Karpas-422 (cell line): ENCODE measurements at places on chromosomes 3 and 15. TPM values are rescaled to one million over a fixed set of nuclear protein-coding genes. Genes with fewer than 3 reads are reported as not detected.

DNA sequence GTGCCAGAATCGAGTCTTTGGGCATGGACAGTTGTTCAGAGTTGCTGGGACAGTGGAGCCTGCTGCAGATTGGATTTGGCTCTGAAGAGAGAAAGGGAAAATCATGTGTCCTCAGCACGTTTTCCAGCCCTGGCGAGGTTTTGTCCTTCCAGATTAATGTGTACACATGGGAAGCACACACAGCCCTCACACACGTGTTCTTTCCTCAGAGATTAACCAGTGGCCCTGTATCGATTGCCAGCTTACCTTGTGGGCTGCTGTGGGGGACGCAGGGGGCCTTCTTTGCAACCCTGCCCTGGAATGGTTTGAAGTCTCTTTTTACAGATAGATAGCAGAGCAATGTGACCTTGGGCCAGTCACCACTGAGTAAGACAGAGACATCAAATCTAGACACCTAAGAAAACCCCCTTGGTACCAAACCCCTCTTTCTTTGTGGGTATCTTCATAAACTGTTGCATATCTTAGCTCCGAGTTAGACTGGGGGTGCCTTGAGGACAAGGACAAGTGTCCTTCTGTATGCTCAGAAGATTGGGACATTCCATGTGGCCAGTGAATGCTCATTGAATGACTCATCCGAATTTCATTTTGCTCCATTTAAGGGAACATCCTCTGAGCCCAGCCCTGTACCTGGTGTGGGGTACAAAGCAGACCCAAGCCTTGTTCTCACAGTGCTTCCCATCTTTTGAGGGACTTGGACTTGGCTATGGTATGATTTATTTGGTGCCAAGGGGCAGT is 48.0 kb downstream of the SMAD6 start:
- DNase-seq: no peak

DNA sequence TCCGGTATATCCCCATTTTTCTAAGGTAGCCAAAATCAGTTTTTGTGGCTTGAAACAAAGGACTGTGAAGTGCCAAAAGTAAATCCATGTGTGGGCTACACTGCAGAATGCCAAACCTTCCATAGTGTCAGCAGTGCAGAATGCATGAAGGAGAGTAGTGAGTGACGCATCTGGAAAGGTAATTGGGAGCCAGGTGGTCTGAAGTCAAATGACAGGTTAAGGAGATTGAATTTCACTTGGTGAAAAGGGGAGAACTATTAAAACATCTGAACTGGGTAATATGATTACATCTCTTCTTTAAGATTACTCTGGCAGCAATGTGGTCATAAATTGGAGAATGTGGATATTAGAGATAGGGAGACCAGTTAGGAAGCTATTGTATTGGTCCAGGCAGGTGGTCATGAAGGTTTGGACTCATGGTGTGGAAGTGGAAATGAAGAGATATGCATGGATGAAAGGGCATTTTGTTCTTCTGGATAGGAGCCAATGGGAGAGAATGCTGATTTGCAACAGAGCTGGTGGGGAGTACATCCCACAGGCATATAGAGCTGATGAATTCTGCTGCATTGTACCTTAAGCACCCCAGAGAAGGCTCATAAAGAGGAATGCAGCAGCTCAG is 118.2 kb downstream of the ECT2 start:
- no peak for DNase-seq

GRCh38 chr3:127074900-127075360 is 92.0 kb downstream of the PLXNA1 start:
- DNase-seq: peak; percentile 93

Gene RBP2
- total RNA-seq: not detected in 2 replicates

Gene SRPRB
- total RNA-seq: 62.6 and 85.7 TPM in 2 replicates

Gene ALDH1A2
- not detected in 2 replicates for total RNA-seq

Gene FANCI
- total RNA-seq: 44.3 and 60.3 TPM in 2 replicates

GRCh38 chr15:74545776-74546656 is 5.0 kb downstream of the ARID3B start:
- DNase-seq: peak; percentile 88

DNA sequence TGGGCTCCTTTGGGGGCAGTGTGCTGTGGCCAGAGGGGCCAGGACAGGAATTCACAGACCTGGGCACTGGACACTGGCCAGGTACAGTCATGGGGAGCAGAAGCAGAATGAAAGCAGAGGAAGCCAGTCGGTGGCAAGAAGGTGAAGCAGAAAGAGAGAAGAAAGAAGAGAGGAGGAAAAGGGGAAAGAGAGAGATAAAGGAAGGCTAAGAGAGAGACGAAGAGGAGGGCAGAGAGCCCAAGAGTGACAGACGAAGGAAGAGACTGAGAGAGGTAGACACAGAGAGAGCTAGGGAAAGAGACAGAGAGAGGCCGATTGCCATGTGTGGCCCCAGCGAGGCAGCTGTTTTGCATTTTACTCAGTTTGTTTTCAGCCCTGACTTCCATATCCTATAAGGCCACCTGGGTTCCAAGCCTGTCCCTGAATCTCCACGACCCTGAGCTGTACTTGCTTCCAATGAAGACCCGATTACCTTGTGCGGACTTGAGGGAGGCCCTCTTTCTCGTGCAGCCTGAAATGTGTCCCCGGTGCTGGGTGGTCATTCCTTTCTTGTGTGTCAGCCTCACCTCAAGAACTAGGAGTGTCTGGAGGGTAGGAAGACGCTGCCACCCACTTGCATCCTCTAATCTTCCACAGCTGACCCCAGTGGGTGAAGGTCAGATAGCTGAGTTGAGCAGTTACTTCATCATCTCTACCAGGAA is 73.9 kb downstream of the LSM3 start:
- no peak for DNase-seq

DNA sequence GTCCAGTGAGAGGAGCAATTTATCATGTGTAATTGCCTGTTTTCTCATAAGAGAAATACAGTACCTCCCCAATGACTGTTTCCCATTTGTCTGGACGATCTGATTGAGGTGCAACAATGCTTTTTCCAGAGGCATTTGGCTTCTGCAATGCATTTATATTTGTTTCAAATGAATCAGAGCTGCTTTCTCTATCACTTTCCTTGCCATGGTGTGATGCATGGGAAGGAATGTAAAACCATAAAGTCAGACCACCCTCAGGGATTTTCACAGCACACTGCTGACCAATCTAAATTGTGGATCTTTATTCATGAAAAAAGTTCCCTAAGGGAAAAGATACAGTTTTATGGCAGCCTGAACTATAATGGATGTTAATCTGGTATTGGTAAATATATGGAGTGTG is 333.0 kb downstream of the ZNF385D start:
- DNase-seq: no peak

DNA sequence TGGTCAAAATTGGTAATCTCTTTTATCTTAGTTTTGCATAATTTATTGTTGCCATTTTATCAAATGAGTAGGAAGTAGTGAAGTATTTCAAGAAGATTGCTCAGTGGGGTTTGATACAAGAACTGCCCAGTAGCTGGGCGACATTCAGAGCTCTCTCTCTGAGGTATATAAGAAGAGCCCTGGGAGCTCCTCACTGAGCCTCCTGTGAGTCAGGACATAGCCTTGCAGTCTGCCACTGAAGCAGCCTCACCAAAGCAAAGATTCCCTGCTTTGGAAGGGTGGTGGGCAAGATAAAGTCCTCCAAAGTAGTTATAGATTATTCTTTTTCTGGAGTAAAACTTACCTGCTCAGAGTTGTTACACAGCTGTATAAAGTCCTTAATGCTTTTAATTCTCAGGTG is 26.1 kb downstream of the SKIL start:
- peak; percentile 55 for DNase-seq

- peak; percentile 82 for DNase-seq
Measured at GRCh38 chr3:39810647-39811161, 1.3 kb downstream of the MYRIP start.

Gene DOCK3
- total RNA-seq: 0.04 TPM in 2 replicates

Gene CHSY1
- total RNA-seq: 10.5 and 11.4 TPM in 2 replicates

Gene PRRT3
- total RNA-seq: 1.0 and 2.1 TPM in 2 replicates

DNA sequence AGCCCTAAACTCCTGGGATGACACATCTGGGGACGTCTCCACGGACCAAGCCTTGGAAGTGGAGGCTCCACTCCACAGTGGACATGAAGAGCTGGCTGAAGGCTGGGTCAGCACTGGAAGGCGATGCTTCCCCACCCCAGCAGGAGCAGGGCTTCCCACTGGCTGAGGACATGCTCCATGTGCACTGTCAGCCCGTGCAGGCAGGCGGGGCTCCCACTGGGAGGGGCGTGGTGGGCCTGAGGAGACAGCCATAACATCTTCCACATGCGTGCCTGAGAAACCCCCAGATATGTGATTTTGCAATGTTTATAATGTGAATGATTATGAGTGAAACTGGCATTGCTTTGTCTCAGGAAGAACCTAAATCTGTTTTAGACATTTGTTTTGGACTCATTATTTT is 231.3 kb downstream of the KLF13 start:
- DNase-seq: no peak

Gene ROPN1B
- not detected in 2 replicates for total RNA-seq

DNA sequence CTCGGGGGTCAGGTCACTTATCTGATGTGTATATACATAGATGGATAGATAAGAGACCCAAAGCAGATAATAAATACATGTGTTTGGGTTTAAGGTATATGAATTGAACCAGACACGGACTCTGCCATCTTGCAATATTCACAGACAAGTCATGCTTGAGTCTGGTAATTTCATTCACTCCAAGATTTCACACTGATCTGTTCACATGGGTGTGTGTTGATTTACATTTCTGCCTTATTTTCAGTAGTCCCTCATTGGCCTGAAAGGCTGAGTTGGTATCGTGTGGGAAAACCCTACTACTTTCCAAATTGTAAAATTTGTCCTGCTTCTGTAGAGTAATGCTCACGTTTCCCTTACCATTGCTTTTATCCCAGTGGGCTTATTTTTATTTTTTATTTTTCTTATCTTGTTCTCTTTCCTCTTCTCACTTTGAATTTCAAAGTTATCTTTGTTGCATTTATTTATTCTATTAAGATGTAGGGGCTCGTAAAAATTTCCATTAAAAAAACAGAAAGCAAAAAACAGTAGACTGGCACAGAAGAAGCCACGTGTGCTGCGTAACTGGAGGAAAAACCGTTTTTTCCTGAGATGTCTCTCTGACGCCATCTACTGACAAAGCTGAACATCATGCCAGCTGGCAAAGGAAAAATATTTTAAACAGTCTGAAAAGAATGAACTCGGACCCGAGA is 10.8 kb upstream of the MFSD1 start:
- DNase-seq: peak; percentile 91

- DNase-seq: peak; percentile 72
Measured at GRCh38 chr3:196868297-196868661, 559 bp downstream of the SENP5 start.

GRCh38 chr15:75666823-75667501 is 19.2 kb downstream of the SNX33 start:
- DNase-seq: peak; percentile 67

GRCh38 chr3:138646008-138646407 is 37.4 kb downstream of the FAIM start:
- DNase-seq: no peak

Gene TPRG1
- total RNA-seq: 2.5 TPM in 1 of 2 replicates, not detected in the other

GRCh38 chr3:192422321-192422996 is 304.9 kb downstream of the FGF12 start:
- no peak for DNase-seq

- no peak for DNase-seq
Measured at GRCh38 chr3:39716849-39717248, 92.6 kb upstream of the MYRIP start.

DNA sequence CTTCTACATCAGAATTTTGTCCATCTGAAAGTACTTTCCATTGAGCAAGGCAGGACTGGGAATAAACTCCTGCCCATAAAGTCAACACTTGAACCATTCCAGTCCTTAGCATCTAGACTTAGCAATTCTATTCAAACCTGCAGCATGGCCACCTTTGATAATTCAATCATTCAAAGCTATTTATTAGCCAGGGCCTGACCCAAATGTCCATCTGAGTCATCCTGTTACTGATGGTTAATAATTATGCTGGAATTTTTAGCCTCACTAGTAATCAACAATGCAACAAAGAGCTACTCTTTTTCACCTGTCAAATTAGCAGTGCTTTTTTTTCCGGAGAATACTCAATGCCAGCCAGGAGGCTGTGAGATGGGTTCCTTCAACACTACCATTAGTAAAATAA is 72.7 kb upstream of the SNRK start:
- no peak for DNase-seq

GRCh38 chr3:12931273-12931905 is 90.0 kb upstream of the RPL32 start:
- no peak for DNase-seq

DNA sequence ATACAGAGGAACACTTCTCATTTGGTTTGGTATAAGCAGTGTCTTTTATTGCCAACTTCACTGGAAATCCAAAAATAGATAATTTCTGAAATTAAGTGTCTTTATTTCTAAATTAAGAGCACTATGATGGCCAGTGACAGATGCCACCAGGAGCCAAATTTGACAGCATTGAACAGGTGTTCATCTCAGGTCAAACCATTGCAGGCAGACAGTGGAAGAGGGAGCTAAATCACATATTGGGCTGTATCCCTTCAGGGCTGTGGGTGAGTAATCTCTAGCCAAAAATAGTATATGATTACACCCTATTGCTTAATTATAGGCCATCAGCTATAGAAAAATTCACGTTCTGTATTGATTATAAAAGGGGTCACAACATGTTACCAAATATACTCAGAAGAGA is 457.7 kb downstream of the NAALADL2 start:
- no peak for DNase-seq

DNA sequence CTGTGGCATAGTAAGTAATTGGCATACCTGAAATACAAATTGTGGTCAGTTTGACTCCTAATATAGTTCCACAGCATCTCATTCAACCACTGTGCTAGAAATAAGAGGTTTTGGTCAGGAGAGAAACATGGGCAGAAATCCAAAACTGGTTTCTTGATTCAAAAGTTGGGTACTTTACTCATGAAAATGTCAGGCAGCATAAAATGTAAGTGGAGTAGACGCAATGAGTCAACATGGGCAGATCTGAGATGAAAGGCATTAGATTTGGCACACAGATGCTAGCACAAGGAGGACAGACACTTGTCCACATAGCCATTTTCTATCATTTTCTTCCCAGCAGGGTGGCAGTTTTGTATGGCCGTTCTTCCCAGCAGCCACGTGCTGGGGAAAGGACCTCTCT is 255.8 kb upstream of the CDIN1 start:
- DNase-seq: no peak

DNA sequence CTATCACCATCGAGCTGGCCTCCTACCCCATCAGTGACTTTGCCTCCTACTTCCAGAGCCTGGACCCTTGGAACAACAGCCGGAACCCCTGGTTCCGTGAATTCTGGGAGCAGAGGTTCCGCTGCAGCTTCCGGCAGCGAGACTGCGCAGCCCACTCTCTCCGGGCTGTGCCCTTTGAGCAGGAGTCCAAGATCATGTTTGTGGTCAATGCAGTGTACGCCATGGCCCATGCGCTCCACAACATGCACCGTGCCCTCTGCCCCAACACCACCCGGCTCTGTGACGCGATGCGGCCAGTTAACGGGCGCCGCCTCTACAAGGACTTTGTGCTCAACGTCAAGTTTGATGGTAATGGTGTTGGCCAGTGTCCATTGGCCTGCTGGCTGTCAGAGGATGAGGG is 6.1 kb downstream of the GRM2 start:
- DNase-seq: no peak

Gene SI
- total RNA-seq: not detected in 2 replicates

GRCh38 chr3:17473761-17474160 is 268.7 kb downstream of the TBC1D5 start:
- no peak for DNase-seq

GRCh38 chr15:67794832-67795574 is 30.3 kb upstream of the SKOR1 start:
- DNase-seq: no peak
